ENCODE measurements at places on chromosomes 16 and 17.

- DNase-seq: no peak
Observed at GRCh38 chr16:15477802-15478201, 43.4 kb downstream of the BMERB1 start.

DNA sequence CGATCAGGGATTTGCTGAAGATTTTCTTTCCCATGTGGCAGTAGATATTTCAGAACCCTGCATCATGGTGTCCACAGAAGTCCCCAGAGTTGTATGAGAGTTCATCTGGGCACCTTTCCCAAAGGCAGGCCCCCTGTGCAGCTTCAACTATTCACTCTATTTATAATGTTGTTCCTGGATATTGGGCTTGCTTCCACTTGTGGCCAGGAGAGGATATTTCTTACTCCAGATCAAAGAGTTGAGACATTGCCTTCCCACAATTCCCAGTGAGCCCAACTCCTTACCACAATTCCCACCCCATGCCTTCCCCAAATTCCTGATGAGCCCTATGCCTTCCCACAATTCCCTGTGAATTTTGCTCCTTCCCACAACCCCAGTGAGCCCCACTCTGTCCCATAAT lies 206.9 kb downstream of the WWOX start:
- no peak for DNase-seq

GRCh38 chr17:41773190-41773588 lies 13.3 kb downstream of the JUP start:
- DNase-seq: no peak

DNA sequence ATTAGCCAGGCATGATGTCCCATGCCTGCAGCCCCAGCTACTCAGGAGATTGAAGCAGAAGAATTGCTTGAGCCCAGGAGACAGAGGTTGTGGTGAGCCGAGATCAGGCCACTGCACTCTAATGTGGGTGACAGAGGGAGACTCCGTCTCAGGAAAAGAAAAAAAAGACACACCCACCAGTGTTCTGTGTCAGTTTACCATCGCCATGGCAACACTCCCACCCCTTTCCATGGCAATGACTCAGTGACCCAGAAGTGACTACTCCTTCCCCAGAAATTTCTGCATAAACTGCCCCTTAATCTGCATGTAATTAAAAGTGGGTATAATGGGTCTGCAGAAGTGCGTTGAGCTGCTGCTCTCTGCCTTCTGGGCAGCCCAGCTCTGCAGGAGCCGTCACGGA lies 4.0 kb upstream of the ZC3H18 start:
- peak; percentile 78 for DNase-seq

- no peak for DNase-seq
Observed at GRCh38 chr17:42766124-42766523, 5.1 kb downstream of the RAMP2 start.

- DNase-seq: no peak
Observed at GRCh38 chr17:76667786-76668453, 24.4 kb upstream of the ST6GALNAC1 start.

GRCh38 chr17:80779961-80780380 lies 211.7 kb upstream of the CHMP6 start:
- DNase-seq: no peak

DNA sequence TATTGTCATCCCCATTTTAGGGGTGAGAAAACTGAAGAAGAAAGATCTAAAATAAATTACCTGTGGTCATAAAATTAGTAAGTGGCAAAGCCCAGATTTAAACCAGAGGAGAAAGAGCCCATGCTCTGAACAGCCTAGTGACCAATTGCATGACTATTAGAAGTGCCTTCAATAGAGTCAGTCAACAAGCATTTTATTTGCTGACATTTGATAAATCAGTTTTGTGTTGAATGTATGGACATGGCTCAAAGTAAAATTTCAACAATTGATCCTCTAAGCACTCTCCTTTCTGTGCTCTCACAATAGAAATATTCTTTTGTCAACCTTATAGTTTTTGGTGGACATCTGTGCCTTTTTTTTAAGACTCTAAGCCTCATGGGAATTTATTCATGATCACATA lies 572.9 kb upstream of the SOX9 start:
- no peak for DNase-seq

DNA sequence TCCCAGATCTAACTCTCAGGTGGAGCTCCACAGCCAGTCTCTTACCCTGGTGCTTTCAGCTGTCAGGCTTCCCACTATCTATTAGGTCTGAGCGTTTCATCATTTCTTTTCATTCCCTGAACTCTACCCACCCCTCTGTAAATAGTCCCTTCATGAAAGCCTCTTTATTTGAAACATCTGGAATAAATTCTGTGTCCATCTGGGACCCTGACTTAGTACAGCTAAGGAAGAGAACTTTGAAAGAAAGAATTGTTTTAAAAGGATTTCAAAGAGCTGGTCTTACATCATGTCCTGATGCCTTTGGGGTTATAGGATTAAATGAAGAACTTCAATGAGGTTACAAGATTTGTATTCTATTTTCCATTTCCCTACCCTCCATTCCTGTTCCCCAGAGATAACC lies 388.5 kb upstream of the CA10 start:
- DNase-seq: no peak

DNA sequence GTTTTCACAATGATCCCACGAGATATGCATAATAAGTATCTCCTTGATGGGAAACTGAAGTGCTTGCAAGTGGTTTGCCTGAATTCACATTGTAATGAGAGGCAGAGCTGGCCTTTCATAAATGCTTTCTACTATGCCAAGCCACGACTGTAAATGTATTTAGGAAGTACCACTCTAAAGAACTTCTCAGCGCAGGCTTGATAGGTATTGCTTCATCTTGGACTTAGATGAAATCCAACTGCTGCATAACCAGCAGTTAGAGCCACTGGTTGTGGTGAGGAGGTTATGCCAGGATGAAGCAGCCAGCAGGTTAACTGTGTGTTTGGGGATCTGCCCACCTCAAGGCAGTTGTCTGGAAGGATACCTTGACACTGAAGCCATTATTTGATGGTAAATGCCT lies 26.8 kb downstream of the MARCHF10 start:
- no peak for DNase-seq

- DNase-seq: no peak
Observed at GRCh38 chr17:67496286-67496685, 119.2 kb downstream of the PITPNC1 start.

DNA sequence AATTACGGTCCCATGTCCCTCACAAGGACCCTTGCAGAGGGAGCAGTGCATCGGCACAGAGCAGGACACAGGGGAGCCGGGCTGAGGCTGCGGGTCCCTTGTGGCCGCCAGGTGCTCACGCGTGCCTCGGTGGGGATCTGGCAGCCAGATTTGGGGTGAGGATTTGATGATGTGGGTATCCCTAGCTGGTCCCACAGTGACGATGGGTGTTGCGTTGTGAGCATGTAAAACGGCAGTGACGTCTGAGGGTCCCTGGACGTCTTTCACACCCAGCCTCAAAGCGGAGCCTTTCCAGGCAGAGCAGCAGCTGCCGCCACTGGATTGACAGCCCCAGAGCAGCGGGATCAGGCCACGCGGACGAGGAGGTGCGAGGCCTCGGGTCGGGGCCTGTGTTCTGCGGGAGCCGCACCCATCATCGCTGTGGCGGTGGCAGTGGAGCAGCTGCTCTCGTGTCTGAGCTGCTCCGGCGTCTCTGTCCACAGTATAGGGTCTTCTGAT lies 54.6 kb downstream of the WDR45B start:
- no peak for DNase-seq

- no peak for DNase-seq
Observed at GRCh38 chr16:13438064-13438463, 481.9 kb upstream of the ERCC4 start.

- no peak for DNase-seq
Observed at GRCh38 chr17:35359398-35359797, 14.0 kb downstream of the SLFN11 start.

DNA sequence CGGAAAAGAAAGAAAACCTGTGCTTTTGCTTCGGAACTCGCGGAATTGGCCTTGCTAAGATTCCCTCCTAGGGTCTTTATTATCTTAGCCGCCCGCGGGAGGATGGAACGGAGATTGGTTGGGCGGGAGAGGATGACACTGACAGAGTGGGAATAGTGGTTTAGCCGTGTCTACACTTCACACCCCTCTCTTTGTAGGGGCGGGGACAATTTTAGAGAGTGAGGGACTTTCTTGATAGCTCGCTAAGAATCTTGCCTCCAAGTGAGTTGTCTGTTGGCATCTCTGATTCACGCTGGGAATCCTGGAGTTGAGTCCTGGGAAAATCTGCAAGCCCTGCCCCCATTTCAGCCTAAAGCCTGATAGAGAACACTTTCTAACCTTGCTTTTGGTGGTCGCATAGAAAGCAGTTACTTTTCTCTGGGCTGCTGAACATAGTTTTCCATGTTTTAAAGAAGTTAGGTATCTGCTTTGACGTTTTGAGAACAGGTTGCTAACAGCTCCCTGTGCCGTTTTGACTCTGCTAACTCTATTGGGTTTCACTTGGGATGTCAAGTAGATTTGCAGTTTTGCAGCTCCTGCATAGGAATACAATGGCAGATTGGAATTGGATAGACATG lies 697 bp downstream of the NOL11 start:
- DNase-seq: no peak

GRCh38 chr17:62110923-62111484 lies 45.9 kb upstream of the MED13 start:
- no peak for DNase-seq

DNA sequence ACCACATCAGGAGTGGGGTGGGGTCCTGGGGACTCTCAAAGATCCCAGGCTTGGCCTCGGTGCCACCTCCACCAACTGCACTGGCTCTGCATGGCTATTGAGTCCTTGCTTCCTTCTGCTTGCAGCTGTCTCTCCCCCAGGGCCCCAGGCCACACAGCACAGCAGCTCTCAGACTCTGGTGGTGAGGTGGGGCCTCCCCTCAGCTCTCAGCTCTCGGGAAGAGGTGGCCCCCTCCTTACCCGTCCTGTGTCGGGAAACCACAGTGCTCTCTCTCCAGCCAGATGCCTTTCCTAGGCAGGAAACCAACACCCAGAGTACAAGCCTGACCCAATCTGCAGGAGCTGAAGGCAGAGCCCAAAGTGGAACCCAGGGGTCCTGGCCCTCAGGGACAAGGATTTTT lies 18.5 kb downstream of the SRCIN1 start:
- DNase-seq: no peak

DNA sequence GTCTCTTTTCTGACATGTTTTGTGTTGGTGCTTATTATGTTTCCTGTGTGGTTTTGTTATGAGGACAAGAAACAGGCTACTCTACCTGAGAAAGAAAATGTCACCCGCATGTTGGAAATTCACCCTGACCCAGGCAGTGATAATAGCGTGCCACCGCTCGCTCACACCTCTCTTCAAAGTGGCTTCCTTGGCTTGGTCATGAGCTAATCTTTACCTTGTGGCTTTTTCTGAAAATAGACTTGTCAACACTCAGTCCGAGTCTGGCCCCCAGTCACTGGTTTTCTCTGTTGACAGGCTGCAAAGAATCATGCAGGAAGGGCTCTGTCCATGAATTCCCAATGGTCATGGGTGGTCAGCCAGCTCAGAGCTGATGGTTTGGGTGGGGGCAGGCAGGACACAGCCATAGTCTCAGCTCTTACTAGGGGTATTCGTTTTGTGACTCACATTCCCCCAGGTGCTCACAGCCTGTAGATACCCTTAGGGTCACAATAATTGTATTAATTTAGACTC lies 121.3 kb upstream of the CACNG5 start:
- DNase-seq: peak; percentile 35

GRCh38 chr16:10655415-10655977 lies 39.2 kb downstream of the TEKT5 start:
- DNase-seq: no peak

- no peak for DNase-seq
Observed at GRCh38 chr16:996681-997080, 15.1 kb downstream of the SOX8 start.

DNA sequence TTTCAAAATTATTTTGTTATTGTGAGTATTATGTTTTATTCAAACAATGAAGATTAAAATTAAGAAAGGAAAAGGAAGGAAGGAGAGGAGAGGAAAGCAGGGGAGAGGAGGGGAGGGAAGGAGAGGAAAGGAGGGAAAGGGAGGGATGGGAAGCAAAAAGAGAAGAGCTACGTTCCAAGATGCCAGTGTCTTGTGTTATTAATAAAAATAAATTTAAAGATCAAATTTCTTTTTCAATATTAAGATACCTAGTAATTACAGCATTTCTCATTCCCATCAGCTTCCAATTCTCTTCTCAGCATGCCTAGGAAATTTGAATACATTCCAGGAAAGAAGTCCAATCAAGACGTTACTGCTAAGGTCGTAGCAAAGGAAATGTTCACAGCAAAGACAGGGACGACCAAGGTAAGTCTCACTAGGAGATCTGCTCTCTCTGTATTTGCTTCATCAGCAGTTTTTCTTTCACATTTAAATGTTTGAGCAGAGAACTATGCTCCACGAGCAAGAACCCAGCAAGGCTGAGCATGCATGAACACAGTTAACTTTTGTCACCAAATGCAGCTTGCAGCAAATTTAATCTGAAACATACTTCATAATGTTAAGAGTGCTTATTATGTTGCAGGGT lies 63.3 kb upstream of the HLF start:
- no peak for DNase-seq

- no peak for DNase-seq
Observed at GRCh38 chr16:62926121-62926801, 890.0 kb upstream of the CDH8 start.

- peak; percentile 44 for DNase-seq
Observed at GRCh38 chr17:42340691-42341127, 47.5 kb downstream of the STAT3 start.

- no peak for DNase-seq
Observed at GRCh38 chr16:55370762-55371482, 46.9 kb downstream of the IRX6 start.

DNA sequence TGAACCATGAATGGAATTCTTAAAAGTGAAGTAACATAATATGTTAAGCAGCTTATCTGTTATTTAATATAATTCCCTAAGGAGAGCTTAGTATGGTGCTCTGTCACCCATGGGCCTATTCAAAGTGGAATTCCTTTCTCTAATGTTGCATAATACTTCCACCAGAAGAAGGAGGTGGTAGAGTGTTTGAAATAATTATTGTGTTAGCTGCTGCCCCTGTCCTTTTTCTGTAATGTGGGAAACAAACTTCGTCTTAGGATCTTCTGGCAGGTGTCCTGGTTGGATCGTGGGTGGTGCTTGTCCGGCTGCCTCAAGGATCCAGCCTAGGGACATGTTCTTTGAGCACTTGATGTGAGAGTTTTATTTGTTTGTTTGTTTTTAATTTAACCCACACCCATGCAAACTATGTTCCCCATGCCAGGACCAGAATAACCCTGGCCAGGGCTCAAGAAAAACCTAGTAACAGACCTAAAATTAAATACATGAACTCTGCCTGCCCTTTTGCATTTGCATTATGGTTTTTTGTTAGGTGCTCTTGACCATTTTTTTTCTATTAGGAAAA lies 46.1 kb downstream of the ZNRF1 start:
- DNase-seq: no peak

DNA sequence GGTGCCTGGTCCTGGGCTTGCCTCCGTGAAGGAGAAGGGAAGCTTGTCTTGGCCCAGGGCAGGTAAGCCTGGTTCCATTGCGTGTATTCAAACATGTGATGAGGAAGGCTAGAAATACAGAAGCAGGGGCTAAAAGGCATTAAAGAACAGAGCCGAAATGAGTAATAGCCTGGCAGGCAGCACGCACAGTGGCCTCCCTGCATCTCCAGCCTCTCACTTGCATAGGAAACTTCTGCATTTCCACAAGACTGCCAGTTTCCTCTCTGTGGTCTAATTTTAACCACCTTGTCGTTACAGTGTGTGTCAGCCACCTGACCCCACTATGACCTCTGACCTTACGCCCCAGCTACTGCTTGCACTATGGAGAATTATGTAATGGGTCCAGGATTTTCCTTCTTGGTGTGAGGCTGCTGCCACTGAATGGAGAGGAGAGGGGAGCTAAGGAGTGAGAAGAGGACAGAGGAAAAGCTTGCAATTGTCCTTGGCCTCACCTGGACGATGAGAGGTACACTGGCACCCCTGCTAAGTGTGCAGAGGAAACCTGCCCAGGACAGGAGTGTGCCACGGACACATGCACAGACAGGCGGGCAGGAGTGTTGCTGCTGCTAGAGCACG lies 32.8 kb downstream of the HIC1 start:
- DNase-seq: peak; percentile 40
